ENCODE measurements at places on chromosomes 3 and 15.

GRCh38 chr15:57146506-57147201, 228.2 kb downstream of the TCF12 start:
- DNase-seq = peak; percentile 45

GRCh38 chr15:40286061-40286532, 3.2 kb upstream of the ANKRD63 start:
- no peak for DNase-seq

GRCh38 chr3:195709676-195710085, 11.1 kb upstream of the MUC20 start:
- no peak for DNase-seq

DNA sequence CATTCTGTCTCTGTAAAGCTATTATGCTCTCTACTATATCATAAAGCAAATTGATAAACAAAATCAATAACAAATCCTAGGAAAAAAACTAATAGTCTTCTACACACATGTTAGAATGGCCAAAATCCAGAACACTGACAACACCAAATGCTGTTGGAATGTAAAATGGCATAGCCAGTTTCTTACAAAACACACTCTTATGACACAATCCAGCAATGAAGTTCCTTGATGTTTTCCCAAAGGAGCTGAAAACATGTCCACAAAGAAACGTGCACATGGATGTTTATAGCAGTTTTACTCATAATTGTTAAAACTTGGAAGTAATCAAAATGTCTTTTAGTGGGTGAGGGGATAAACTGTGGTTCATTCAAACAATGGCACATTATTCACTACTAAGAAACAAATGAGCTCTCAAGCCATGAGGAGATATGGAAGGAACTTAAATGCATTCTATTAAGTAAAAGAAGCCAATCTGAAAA, 32.7 kb downstream of the CADM2 start:
- DNase-seq = no peak

- no peak for DNase-seq
These were observed 2.2 kb upstream of the HDAC11 start for GRCh38 chr3:13477943-13478342.

- DNase-seq = no peak
These were observed 151.6 kb upstream of the CGNL1 start for GRCh38 chr15:57224664-57225063.

GRCh38 chr15:49832511-49832910, 211.7 kb downstream of the DTWD1 start:
- no peak for DNase-seq

DNA sequence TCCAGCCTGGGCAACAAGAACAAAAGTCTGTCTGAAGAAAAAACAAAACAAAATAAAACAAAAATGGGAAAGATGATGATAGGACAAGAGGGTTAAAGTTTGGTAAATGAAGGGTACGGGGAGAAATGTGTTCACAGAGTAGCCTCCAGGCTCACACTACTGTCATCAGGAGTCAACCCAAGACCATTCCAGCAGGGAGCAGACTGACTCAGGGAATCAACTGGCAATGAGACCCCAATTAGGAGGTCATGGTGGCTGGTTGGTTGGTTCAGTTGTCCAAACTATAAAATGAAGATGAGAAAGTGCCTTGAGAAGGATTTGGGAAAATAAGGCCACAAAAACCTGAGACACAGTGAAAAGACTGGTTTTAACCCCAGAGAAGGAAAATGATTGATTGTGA, 51.8 kb downstream of the KLHL6 start:
- no peak for DNase-seq

GRCh38 chr3:106231086-106231485, 362.3 kb upstream of the CBLB start:
- DNase-seq = no peak

DNA sequence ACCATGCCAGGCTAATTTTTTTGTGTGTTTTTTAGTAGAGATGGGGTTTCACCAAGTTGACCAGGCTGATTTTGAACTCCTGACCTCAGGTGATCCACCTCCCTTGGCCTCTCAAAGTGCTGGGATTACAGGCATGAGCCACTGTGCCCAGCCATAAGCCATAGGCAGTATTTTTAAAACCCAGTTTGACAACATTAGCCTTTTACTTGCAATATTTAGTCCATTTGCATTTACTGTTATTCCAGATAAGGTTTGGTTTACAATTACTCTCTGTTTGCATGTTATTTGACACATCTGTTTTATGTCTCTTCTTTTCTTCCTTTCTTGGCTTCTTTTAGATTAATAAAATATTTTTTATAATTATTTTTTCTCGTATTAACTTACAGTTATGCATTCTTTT, 83.6 kb upstream of the EPHB3 start:
- DNase-seq = no peak

GRCh38 chr3:117193390-117193789, 483.8 kb downstream of the TUSC7 start:
- no peak for DNase-seq

DNA sequence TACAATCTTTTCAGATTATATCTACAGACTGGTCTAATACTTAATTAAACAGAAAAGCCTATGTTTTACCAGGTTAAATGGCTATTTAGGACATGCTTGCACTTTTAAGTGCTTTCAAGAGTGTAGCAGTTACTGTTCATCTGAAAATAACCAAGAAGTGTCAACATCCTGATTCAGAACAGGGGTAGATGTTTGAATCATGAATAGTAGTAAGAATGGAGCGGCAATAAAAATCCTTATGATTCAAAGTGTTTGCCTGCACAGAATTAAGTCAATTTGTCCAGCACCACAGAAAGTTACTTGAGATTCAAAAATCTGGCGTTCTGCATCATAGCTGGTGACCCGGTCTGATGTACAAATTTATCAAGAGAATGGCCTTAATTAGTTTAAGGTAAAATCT, 48.3 kb downstream of the GREM1 start:
- DNase-seq = no peak

- DNase-seq = no peak
These were observed 13.6 kb downstream of the NOX5 start for GRCh38 chr15:69027976-69028518.

GRCh38 chr3:151393146-151393830, 8.7 kb upstream of the P2RY12 start:
- DNase-seq = no peak

All from amniotic stem cell (primary cell).